ELR (cell line): ENCODE measurements at places on chromosomes 5 and 9.
A peak's percentile ranks its signal among the peaks of the same experiment; 100 is the strongest.

GRCh38 chr5:140111011-140111858 is 2.7 kb upstream of the PURA start:
- no peak for DNase-seq

DNA sequence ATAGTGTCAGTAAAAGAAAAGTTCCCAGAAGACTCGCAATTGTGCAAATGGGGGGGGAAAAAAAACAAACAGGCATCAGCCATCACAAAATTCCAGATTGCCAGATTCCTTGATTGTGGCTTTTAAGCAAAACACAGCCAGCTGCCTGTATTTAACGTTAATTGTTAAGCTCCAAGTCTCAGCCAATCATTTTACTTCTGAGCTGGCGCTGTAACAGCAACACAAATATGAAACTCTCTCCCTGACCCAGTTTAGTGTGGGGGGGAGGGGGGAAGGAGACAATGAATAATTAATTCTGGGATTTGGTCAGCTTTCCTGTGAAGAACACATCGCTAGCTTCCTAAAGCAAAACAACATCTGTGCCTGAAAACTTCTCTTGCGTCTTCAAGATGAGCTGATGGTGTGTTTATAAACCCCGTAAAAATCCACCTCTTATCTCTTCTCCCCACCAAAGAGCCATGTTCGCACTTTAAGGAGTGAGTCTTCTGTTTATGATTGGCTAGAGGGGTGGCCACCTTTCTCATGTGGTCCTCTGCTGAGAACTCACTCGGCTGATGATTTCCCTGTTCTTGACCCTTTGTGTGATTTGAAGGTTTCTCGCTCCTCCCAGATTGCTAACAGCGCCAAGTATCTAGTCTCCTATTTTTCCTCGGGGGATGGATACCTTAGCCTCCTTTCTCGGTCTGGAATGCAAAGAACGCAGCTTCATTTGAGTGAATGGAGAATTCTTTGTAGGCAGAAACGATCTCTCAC is 160.2 kb upstream of the DAPK1 start:
- DNase-seq, result no peak

DNA sequence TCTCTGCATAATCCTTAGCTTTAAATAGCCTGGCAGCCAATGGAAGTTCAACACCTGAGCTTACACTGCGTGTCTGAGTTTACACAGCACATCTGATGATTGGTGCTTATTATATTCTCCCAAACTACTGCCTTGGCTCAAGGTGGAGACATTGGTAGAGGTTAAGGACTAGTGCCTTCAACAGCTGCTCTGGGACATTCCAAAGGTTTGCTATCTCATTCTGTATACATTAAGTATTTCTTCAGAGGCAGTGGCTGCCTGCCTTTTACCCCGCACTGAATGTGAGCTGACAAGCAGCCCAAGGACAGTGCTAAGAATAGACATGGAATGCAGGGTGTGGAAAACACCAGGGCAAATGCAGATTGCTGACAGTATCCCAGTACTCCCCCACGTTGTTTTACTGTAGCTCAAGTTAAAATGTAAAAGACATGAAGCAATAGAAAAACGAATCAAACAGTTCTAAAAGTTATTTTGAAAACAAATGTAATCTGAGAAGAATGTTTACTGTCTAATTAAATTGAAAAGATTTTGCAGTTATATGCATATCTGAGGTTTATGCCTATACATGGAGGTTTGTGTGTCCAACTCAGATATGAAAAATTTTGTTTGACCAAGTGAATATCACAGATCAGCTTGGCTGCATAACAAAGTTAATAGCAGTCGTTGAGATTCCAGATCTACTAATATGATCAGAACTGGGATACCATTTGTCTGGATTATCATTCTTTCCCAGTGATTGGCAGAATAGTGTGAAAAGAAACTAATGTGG is 1.8 kb downstream of the HSPB3 start:
- DNase-seq, result peak; percentile 15

GRCh38 chr5:11197726-11198125 is 436.7 kb upstream of the DAP start:
- DNase-seq, result no peak

DNA sequence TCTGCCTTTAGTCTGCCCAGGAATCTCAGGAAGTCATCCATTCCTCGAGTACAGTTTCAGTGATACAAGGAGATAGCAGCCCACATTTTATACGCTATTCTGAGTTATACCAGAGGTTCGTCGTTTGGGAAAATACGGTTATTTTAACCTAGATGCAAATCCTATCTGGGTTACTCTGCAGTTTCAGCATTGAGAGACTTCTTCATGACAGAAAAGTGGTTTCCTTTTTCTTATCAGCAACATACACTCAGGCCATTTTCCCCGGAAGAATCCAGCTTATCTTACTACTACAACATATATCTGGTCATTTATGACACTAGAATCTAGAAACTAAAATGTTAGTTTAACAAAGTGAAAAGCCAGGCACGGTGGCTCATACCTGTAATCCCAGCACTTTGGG is 83.4 kb upstream of the IQGAP2 start:
- DNase-seq, result no peak

DNA sequence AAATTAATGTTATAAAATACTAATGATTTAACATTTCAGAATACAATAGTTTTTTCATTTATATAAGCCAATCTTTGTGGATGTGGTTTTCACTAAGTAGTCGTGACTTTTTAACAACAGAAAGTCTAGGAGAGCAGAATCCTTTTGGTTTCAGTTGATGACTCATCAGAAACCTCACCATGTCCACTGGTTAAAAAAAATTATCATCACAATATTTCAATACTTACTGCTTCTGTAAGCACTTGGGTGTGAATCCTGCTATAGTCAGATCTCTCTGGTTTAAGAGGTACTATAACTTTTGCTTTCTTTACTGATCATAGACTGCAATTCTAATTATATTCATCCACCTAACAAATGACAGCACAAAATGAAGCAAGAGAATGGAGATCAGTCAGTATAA is 77.2 kb downstream of the MRPS30 start:
- DNase-seq, result peak; percentile 59
